DMS 273 treated with DMSO at 0.1 percent for 48 hours (cell line): ENCODE measurements at places on chromosomes 4 and X.

- DNase-seq = no peak
Measured at GRCh38 chr4:41296995-41297394, 40.3 kb downstream of the UCHL1 start.

DNA sequence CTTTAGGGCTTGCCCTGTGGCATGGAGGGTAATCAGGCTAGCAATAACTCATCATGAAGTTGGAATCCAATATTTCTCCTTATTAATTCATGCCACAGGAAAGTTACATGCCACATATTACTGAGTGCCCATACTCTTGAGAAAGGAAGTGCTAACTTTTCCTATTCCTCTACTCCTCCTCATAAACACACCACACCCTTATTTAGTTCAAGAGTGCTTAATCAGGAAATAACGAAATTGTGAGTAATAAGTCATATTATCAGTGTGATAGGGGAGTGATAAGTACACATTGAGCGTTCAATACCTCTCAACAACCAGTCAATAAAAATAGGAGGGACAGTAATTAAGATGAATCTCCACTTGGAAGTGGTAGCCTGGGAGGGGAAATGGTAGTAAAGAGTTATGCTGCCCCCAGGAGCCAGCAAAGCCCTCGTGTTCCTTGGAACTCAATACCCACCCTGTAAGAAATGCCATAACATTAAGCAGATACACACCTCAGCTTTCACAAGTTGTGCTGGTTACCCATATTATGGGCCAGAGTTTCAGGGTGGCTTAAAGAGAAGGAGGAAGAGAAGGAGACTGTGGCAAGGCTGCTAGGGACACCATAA is 410.0 kb upstream of the NR3C2 start:
- no peak for DNase-seq

DNA sequence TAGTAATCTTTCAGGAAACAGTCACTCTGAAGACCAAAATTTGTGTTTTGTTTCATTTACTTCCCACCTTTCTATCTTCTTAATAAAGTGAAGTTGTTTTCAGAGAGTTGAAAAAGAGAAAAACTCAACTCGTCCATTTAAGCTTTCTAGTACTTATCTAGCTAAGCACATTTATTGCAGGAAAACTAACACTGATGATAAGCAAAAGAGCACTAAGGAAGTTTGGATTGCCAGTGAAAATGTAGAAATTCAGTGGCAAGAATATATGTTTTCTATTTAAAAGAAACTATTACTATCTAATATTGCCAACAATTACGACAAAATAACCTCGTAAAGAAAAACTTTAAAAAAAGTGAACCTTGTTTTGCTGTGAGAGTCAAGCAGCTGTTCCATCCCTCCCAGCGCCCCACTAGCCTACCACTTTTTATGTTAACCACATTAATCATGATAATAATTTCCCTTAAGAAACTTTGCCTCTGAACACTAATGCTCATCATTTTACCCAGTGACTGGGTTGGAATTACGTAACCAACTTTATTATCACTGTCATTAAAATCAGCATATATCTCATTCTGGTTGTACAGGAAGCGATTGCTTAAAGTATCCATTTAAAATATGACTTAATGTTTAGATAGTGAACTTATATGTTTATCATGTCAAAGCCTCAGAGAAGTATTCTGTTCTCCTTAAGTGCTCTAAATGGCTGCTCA is 24.8 kb downstream of the SPRY1 start:
- no peak for DNase-seq

DNA sequence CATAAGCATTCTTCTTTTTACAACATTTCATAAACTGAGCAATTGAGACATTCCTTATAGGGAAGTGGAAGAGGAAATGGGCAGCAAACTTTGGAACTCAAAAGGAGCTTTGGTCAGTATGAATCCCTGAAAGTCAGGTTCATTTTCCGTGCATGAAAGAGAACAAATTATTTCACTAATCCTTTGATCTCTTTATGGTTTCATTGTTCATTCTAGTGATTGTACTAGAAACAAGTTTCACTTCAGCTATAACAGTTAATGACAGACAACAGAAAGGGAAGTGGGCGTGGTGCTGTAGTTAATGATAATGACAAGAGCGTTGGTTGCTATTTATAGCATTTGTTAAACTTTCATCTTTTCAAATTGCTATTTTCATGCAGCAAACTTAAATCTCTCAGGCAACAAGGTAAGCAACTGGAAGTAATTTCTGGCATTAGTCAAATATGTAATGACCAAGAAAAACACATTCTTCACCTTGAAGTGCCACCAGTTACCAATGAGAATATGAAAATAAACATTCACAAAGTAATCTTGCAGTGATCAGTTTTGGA is 98.4 kb downstream of the AREG start:
- DNase-seq = no peak

DNA sequence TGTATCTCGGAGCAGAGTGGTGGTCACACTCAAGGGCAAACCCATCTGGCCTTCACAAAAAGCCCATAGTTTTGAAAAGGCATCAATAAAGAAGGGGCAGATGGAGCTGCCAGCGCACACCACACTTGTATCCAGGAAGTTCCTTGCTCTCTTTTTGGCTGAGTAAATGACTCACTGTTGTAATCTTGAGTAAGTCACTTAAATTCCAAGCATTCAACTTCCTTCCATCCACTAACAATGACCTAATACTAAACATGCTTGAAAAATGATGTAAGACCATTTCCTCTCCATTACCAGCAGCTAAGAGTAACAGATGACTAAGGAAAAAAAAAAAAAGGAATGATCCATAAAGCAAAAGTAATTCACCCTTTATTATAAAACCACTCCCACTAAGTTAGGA is 32.4 kb upstream of the MYOZ2 start:
- peak; percentile 1 for DNase-seq

- no peak for DNase-seq
Measured at GRCh38 chrX:2425286-2426071, 75.3 kb downstream of the DHRSX start.

DNA sequence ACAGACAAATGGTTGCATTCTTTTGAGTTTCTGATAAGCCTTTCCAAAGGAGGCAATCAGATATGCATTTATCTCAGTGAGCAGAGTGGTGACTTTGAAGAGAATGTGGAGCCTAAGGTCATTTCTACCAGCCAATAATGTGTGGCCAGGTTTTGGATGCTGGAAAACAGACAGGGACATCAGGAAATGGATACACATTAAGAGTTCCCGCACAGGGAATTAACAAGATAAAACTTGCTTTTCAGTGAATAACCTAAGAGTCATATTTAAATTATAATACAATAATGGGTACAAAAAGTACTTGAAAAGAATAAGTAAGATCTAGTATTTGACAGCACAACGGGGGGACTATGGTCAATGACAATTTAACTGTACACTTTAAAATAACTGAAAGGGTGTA is 492.3 kb upstream of the FAM241A start:
- DNase-seq = no peak

DNA sequence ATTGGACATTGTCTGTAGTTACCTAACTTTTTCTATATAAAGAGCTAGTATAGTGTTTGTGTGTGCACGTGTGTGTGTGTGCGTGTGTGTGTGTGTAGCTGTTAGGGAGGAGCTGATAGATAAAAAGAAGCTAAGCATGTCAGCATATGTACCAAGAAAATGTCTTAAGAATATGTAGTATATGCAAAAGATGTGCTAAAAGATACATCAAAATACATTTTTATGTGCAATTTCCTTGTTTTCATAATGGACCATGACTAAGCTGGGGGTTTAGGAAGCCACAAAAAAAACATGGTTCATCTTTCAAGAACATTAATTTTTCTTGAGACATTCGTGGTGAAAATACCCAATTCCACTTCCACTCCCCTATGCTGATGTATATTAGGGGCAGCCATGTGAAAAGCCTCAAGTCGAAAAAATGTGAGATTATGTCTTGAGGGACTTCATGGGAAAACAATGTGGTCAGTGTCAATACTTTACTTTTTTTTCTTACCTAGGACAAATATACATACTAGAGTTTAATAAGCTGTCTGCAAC is 1599.7 kb downstream of the ARAP2 start:
- DNase-seq = no peak

GRCh38 chrX:103573202-103573601 is 12.1 kb upstream of the TCEAL4 start:
- no peak for DNase-seq

DNA sequence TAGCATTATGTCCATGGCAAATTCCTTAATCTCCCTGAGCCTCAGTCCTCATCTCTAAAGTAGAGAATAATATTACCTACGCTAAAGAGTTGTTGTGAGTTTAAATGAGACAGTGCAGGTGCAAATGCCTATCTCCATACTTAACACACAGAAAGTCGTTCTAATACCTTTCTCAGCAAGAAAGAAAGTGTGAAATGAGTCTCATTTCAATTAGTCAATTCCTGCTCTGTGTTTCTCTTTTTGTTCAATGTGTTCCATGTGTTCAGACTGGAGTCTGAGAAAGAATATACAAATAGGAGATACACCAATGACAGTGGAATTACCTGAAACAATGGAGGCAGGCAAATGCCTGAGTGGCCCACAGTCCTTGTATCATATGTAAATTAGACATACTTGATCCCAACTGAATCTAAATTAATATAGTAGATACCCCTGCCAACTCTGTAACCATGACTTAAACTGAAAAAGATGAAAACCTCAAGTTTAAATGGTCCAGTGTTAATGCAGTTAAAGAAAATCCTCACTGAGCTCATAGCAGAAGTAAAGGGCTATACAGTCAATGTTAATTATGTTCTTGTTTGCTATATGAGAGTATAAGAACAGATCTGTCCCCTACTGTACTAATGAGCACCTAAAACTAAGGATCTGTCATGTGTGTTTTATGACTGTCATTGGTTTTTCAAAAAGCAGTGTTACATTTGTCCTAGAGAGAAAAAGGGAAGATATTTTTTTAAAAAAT is 68.2 kb downstream of the GPC3 start:
- no peak for DNase-seq

GRCh38 chr4:5888222-5889001 is 4.5 kb downstream of the CRMP1 start:
- DNase-seq = no peak

DNA sequence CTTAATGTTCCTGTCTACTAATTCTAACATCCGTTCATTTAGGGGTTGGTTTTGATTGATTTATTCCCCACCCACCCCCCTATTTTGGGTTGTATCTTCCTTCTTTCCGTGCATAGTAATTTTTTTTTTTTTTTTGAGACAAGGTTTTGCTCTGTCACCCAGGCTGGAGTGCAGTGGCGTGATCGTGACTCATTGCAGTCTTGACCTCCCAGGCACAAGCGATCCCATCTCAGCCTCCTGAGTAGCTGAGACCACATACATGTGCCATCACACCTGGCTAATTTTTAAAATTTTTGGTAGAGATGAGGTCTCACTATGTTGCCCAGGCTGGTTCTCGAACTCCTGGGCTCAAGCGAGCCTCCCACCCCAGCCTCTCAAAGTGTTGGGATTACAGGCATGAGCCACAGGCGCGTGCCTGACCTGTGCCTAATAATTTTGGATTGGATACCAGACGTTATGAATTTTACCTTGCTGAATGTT is 79.9 kb downstream of the ZFX start:
- DNase-seq = no peak

DNA sequence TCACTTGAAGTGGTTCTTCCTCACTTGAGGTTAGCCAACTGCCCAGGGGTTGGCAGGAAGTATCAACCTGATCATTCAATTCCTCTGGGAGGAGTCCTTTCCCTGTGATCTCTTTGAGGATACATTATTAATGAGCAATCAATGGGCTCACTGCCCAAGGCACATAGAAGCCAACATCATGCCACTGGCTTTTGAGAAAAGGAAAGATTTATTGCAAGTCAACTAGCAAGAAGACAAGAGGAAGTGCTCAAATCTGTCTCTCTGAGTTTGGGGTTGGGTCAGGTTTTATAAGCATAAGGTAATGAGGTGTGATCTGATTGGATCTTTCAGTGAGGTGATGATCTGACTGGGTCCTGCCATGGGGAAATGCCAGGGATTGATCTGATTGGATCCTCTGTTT is 39.6 kb downstream of the FGFBP1 start:
- no peak for DNase-seq

- DNase-seq = no peak
Measured at GRCh38 chr4:176793060-176793605, 411 bp upstream of the VEGFC start.

GRCh38 chr4:136012220-136012619 is 1520.1 kb downstream of the PCDH18 start:
- no peak for DNase-seq

DNA sequence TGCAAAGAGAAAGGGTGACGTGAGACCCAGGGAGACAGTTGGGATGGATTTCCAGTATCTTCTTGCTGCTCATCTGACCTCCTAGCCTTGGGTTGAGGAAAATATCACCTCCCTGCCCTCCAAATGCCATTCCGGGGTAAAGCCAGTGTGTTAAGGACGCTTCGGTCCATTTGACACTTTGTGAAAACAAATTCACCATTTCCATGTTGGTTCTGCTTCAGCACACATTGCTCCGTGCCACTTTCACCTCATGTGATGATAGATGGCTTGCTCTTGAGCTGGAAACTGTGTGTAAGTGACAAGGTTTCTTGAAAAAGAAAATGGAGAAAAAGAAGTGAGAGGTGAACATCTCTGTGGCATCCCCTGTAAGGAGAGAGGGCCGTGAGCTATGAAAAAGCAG is 256.1 kb upstream of the PGRMC2 start:
- DNase-seq = no peak

GRCh38 chr4:74632634-74633033 is 161.7 kb downstream of the BTC start:
- DNase-seq = no peak
